ENCODE measurements at places on chromosomes 2 and 18.
A peak's percentile ranks its signal among the peaks of the same experiment; 100 is the strongest.

DNA sequence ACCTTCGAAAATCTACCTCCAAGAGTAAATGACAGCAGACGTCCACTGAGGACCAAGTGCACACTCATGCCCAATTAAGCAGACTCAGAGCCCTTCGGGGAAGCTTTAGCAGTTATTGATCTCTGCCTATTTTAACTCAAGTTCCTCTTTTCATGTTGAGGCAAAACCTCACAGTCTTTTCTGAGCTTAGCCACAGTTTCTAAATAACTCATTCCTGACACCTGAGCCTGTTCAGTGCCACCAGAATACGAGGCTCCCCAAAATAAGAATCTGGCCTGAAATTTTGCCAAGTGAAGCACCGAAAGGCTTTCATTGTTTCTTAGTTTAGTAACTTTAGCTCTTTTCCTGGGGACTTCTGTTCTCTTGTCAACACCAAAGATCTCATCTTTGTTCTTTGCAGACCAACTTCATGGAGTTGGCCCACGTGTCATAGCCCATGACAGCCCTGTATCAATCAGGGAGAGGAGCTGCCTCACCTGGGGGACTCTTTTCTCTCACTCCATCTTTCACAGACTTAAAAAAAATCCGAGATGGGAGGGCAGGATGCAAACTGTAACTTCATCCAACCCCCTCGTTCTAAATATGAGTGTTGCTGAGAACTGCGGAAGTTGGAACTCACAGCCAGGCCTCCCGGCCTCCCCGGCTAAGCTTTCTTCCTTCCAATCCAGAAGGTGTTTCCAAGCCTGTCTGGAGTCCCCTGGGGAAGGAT, 22.2 kb downstream of the INPP5D start:
- no peak for DNase-seq

DNA sequence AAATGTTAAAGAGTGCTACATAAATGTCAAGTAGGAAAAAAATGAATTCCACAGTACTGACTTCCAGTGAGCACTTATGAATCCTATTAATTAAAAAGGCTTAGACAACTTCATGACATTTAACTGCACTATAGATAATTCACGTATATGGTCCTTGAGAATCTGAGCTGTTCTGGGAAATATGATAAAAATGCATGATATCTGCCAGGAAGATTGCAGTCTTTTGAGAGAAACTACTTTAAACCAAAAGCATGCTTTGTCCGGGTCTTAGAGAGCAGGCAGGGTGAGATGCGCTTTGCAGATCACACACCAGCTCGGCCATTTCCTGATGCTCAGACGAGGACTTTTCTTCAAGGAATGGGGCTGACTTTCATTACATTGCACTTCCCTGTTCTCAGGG, 42.6 kb downstream of the CMPK2 start:
- no peak for DNase-seq

- no peak for DNase-seq
These were observed 3.1 kb downstream of the NRXN1 start for GRCh38 chr2:51028829-51029228.

DNA sequence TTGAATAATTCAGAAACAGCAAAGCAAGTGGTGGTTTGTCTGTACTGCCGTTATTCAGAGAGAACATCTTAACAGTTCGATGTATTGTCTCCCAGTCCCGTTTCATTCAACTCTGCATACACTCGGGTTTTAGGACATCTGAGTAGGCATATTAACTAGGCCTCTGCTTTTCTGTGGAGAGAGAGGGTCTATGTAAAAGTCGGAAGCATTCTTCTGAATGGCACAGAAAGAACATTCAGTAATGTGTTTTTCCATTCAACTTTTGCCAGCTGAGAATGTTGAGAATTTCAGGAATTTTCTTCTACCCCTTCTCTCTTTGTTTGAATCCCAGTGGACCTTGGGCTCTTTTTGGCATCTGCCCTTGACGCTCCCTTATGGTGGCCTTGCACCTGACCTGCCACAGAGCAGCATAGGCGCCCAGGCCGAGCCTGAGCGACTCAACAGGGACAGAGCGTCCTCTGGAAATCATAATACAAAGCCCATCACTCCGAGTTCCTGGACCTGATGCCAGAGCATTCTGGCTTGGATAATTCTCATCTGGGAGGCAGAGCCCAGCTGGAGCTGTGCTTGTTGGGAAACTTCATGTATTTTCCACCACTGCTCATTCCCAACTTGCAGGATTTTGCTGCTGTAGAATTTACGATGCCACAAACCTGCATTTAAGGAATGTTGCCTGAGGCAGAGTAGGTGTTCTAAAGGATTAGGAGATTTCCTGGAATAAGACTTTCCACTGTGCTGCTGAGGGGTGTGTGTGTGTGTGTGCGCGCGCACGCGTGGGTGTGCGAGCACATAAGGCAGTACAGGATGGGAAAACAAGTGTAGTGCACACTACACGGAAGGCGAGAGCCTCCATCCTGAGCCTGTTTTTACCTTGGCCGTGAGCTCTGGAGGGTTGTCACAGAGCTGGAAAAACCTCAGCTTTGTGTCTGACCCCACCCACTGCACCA, 77.2 kb upstream of the TXNDC2 start:
- DNase-seq = peak; percentile 39

DNA sequence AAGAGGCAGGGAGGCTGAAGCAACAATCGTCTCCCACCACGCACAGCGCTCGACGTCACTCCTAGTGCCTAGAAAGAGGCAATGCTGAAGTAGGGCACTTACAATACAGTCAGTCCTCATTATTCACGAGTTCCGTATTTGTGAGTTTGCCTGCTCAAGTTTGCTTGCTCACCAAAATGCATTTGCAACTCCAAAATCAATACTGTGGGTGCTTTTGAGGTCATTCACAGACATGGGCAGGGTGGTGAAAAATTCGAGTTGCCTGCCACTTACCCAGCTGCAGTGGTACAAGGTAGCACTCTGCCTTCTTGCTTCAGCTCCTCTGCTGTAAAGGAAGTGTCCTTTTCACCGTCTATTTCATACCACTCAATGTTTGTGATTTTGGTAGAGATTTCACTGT, 113.7 kb upstream of the NCK2 start:
- no peak for DNase-seq

DNA sequence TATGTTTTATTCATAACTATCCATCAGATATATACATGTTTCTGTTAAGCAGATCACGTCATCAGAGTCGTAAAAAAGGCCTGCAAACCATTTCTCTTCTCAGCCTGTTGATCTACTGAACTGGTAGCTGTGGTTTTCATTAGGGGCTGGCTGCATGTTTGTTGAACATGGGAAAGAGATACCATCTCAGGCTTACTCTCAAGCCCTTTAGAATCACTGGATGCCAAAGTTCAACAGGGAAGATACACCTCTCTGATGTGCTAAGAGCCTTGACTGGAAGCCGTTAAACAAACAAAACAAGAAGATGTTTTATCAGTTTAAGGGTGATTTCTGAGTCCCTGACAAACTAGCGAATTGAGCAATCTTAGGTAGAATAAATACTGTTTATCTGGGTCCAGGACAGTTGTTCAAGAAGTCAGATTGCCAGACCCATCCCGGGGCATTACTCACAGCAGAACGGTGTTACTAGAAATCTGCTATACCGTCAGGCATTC, 94.5 kb upstream of the LMAN1 start:
- DNase-seq = no peak

DNA sequence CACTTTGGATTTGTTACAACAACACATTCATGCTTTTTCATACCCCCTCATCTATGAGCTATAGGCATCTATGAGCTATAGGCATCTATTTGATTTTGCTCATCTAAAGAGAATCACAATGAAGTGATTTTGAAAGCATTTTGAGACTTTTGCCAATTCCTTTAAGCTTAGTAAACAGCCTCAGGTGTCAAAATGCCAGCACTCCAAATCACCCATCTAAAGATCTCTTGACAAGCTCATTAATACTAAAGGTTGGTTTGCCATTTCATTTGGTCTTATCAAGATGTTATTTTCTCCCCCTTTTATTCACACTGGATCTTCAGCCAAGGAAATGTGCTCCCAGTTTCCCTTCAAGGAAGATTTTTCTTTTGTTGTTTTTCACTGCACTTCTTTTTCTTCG, 110.7 kb upstream of the TLK1 start:
- no peak for DNase-seq

DNA sequence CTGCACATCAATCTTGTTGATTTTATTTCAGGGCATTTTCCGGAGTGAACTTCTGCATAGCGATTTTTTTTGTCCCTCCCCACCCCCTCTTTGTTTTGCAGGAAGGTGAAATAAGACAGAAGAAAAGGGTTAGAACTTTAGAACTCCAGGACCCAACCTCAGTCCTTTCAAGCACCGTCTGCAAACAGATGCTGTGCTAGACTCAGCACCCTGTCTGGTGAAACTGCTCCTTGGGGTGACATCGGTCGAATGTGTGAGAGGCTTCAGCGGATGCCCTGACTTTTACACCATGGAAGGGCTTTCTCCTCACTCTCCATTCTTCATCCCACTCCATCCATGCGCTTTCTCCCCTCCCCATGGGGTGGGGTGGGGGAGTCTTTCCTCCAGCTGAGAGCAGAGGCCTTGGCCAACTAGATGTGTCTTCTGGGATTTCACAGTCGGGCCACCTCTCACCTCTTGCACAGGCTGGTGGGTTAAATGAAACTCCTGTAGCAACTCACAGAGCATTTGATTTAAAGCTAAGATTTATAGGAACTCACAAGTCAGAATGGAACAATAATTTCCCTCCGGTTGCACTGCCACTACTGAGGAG, 43.3 kb upstream of the EDAR start:
- DNase-seq = no peak

GRCh38 chr2:58515827-58516573, 274.9 kb upstream of the FANCL start:
- DNase-seq = no peak

DNA sequence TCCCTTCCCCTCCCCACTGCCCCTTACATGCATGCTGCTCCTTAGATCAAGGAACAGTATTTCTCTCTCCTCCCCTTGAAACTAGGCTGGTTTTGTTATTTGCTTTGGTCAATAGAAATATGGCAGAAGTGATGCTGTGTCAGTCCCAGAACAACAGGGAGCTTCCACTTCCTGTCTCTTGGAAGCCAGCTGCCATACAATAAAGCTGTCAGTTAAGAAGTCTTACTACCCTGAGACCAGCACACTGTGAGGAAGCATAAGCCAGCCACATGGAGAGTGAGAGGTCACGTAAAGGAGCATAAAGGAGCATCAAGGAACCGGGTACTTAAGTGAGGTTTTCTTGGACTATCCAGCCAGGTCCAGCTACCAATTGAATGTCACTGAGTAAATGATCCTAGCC, 126.6 kb downstream of the NOL4 start:
- no peak for DNase-seq

DNA sequence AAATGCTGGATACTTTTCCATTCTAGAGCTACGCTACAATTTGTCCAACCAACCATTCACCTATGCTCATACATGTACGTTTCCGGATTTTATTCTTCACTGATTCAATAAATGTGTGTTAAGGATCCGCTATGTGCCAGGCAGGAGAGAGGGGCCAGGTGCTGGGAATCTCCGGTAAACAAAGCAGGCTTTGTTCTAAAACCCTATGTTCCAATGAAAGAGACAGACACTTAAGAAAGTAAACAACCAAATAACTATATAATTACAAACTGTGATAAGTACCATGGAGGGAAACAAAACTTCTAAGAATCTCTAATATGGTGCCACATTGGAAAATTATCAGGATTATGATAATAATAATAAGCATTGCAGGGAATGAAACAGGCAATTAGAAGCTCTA, 22.2 kb upstream of the POMC start:
- DNase-seq = no peak

GRCh38 chr18:2894131-2894840, 47.5 kb downstream of the EMILIN2 start:
- no peak for DNase-seq

GRCh38 chr2:117814417-117815264, at the start of gene DDX18:
TSS of gene DDX18 (plus strand) at chr2:117814691. CDS start at chr2:117814778, 87 bp downstream.
- peak; percentile 96 for DNase-seq

DNA sequence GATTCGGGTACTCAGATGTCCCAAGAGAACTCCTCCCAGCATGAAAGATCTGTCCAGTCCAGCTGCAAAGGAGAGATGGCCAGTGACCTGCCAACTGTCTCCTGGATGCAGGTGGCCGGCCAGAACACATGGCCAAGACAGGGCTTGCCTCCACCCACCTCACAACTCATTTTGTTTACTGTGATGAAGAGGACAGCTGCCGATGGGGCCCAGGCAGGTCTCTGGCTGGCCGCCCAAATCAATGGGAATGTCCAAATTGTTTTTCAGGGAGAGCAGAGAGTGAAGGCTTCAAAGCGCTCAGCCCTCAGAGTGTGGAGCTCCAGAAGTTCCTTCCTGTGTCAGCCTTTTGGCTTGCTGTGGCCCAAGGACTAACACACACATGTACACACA, 41.9 kb downstream of the FOSL2 start:
- no peak for DNase-seq

DNA sequence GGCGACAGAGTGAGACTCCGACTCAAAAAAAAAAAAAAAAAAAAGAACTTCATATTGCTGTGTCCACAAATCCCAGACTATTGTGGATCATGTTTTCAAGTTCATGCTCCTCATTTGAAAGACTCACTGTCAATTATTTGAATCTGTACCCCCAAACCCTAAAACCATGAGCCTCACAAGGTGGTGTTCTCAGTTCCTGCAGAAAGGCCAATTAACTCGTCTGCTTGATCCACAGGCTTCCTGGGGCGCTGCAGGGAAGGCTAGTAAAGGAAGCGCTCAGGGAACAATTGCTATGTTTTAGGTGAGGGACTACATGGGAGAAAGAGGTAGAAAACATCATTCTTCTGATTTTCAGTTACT, 396.8 kb upstream of the NETO1 start:
- DNase-seq = no peak

GRCh38 chr18:63185984-63186383, 133.6 kb downstream of the BCL2 start:
- DNase-seq = no peak

DNA sequence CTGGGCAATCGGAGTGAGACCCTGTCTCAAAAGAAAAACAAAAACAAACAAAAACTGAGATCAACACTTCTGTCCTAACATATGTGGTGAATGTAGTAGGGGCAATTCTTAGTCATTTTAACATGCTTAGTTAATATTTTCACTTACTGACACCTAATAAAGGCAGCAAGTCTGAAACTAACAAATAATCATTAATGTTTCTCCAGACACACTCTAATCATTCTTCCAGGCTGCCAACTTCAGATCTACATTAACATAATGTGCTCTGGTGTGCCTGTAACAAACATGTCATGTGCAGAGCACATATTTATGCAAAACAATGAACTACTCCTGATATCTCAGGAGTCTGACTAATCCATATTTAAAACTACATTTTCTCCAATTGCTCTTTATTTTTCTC, 6.0 kb downstream of the KRCC1 start:
- no peak for DNase-seq

DNA sequence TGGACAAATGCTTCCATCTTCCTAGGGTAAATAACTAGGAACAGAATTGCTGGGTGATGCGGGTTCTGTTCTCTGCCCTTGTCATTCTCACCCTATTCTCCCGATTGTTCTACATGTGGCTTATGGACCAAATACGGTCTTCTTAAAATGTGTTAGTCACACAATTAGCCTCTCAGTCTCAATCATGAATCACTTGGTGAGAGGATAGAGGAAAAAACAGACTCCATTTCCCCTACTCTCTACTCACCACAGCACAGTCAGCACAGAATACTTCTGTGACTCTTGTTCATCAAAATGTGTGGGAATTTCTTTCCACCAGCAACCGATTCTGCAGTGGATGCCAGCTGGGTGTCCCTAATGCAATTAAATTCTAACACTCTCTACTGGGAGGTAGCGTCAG, 125.2 kb downstream of the SH3BP4 start:
- DNase-seq = no peak

All from hippocampal formation (tissue), 2 donors.